ENCODE measurements at places on chromosomes 16 and 17. TPM values are rescaled to one million over a fixed set of nuclear protein-coding genes. Genes with fewer than 3 reads are reported as not detected.

AOC3 gene
- total RNA-seq, result 128 TPM

SLC6A2 gene
- not detected for total RNA-seq

CCL17 gene
- total RNA-seq, result not detected

USP43 gene
- total RNA-seq, result not detected

CCDC154 gene
- total RNA-seq, result not detected

DHX58 gene
- total RNA-seq, result 1.7 TPM

CLEC10A gene
- total RNA-seq, result 29.8 TPM

SOST gene
- total RNA-seq, result 15.1 TPM

TMEM219 gene
- 49.2 TPM for total RNA-seq

KRT27 gene
- not detected for total RNA-seq

GRAP gene
- 1.8 TPM for total RNA-seq

TPSB2 gene
- total RNA-seq, result not detected

TTC19 gene
- 158 TPM for total RNA-seq

TBC1D3G gene
- not detected for total RNA-seq

C16orf92 gene
- not detected for total RNA-seq

TAC4 gene
- total RNA-seq, result not detected
